ENCODE measurements at places on chromosomes 6 and 20.

- no peak for DNase-seq
These were observed 88.3 kb downstream of the DTNBP1 start for GRCh38 chr6:15574486-15574885.

DNA sequence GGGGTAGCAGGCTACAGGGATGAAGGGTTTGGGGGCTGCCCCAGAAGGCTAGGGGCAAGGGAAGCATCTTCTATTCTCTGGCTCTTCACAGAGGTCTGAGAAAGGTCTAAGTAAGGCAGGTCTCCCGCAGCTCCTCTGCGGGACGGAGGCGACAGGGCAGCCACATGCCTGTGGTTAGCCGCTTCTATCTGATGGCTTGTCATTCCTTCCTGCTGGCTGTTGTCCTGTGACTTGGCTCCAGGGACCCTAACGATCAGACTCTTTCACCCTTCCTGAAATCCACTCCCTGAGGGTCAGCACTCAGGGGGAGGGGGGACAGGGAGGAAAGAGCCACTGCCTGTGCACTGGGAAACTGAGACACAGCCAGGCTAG is 673 bp downstream of the CST7 start:
- DNase-seq, result no peak

DNA sequence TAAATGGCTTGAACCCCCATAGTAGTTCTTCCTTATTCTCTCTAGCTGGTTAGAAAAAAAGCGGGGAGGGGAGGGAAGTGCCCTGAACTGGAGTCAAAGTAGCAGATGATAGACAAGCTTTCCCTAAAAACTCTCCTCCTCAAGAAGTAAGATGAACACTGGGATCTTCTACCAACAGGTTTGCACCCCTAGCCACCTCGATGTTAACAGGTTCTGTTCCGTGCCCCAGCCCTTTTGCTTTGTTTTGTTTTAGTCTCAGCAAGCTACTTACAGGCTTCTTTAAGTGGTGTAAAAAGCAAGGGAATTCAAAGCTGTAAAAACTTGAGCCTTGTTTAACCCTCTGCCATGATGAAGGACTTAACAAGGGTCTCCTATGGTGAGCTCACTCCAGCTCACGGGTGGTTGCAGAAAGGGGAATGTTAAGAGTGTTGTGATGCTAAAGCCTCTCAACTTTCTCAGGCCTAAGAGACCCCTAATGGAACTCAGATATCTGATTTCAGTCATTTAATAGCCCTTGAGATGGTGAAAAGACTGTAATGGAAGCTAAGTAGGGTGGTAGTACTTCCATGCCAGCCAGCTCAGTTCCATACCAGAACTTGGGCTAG is 106.0 kb downstream of the FOXO3 start:
- no peak for DNase-seq

DNA sequence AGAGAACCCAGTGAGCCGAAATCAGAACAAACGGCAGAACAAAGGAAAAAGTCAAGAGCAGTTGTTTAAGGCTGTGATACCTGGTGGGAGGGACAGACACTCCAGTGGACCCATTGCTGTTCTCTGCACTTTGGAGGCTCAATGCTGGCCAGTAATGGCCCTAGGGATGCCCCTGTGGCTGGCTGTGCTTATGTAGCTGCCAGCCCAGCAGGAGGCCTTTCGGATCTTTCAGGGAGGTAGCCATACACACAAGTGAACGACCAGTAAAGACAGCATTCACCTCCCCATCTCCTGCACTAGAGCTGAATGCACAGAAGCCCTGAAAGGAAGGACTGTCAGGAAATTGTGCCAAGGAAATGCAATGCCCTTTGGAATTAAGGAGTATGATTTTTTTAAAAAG is 34.3 kb downstream of the GPLD1 start:
- DNase-seq, result no peak

GRCh38 chr6:13689511-13690256 is 22.0 kb downstream of the RANBP9 start:
- no peak for DNase-seq

DNA sequence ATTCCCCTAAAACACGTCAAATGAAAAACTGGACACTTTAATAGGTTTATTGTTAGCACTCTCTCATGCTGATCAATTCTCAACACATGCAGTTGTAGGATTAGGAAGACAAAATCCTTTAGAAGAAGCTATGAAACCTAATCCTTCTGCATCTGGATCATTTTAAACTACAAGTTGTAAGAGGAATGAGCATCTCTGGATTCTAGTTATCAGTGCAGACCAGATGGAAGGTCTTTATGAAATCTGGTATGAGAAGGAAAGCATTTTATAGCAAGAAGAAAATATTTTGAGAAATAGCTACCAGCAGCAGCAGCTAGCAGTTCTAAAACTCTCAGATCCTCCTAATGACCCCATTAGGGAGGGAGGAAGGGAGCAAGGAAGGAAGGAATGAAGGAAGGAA is 4.1 kb downstream of the HTR1E start:
- no peak for DNase-seq

DNA sequence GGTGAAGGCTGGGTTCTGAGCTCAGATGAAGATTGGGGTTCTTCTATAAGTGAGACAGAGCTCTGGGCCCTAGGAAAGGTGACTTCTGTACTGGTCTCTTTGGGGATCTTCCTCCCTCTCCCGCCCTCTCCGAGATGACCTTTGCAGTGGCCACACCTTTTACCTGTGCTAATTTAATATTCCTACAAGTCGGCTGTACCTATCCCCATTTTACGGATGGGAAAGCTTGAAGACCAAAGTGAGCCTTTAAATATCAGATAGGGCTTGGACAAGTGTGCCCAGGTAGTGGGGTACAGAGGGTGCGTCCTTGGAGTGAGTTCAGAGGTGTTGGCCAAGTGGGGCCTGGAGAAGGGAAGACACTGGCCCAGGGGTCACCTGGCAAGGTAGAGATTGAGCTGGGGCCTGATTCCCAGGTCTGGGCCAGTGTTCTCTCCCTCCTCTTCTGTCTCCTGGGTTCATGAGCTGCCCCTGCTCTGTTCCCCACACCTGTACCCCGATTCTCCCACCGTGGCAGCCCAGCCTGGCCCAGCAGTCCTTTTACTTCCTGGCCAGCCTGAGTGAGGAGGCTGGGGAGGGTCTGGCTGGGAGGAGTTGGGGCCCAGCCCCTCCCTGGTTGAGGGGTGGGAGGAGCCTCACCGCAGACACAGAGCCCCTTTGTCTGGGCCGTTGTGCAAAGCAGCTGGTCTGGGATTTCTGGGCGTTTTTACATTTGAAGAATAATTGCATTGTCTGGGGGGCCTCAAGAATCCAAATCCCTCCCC is 152.1 kb upstream of the RNF24 start:
- no peak for DNase-seq

- no peak for DNase-seq
These were observed 159.3 kb downstream of the WDR27 start for GRCh38 chr6:169542491-169542890.

GRCh38 chr20:33209789-33210188 is 7.4 kb upstream of the BPIFA3 start:
- peak; percentile 8 for DNase-seq

- no peak for DNase-seq
These were observed 231.6 kb upstream of the MYLIP start for GRCh38 chr6:15897063-15897876.

GRCh38 chr6:57135885-57136284 is 36.2 kb upstream of the BAG2 start:
- DNase-seq, result no peak

GRCh38 chr20:62011403-62011790 is 54.3 kb downstream of the TAF4 start:
- no peak for DNase-seq

DNA sequence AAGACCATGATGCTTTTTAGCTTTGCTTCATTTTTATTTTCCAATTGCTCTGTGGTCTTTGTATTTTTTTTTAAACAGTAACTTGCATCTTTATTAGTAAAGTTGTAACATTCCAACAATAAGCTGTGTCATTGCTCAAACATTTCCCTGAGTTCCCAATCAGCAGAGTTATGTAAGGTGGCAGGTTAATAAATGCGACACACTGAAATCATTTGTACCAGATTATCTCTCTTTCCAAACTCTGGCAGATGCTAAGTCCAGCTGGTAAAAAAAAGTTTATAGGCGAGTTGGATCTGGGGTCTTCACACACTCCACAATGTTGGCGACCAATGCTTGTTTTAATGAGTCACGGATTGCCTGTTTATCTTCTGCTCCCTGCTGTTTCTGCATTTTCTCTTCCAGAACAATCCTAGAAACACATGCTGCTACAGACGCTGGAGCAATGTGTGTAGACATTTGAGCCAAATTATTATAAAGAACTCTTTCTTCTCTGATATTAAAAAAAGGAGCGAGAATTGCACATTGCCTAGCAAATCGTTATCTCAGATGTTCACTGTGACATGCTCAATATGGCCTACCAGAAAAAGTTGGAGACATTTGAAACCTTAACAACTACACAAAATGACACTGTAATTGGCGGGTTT is 113.6 kb upstream of the IFNGR1 start:
- DNase-seq, result no peak

DNA sequence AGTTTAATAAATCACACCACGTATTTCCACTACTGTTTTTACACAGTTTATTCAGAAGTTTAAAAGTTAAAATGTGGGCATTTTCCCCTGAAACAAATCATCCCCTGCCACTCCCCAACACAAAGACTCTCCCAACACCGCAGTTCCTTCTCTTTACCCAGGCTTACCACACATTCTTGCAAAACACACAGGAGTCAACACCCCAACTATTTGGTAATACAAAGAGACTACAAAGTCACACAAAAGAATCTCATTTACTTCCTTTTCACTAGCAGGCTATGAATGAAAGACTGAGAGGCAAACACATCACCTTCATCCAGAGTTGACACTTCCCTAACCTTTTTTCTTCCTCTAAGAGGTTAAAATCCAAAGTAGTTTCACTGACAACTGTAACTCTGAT is 51.1 kb downstream of the KCTD20 start:
- DNase-seq, result no peak

DNA sequence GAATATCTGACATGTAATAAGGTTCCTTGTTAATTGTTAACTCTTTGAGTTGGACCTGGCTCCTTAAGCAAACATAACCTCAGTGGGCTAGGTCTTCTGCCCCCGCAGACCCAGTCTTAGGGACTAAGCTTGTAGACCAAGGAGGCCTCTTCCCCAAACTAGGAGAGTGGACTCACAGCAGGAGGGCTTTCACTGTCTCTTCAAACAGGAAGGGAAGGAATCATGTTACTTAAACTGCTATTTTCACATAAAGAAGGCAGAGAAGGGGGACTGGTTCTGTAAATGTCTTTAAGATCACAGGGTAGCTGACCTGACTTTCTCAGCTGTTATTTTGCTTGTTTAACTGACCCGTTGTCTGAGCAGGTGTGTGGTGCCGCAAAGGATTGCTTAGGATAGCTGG is 34.9 kb upstream of the PRDM1 start:
- no peak for DNase-seq

GRCh38 chr6:134173936-134174671 is 121.7 kb upstream of the SLC2A12 start:
- no peak for DNase-seq

DNA sequence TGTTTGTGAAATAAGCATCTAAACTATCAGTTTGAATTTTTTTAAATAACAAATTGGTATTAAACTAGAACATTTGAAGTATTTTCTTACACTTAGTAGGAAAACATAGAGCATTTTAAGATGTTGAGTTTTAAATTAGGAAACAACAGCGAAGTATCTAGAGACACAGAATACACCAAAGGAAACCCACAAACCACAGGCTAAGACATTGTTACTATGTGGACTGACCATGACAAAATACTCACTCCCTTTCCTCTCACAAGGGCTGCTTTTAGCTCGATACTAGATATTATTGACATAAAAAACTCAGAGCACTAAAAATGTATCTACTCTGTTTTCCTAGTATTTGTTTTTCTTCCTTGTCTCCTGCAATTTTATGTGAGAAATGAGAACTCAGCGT is 266.0 kb upstream of the CITED2 start:
- no peak for DNase-seq

- DNase-seq, result no peak
These were observed 17.2 kb downstream of the DYNLT1 start for GRCh38 chr6:158627168-158627939.

- DNase-seq, result no peak
These were observed 189.0 kb downstream of the LRFN2 start for GRCh38 chr6:40398034-40398691.

- peak; percentile 56 for DNase-seq
These were observed 83.5 kb downstream of the ZMYND8 start for GRCh38 chr20:47272893-47273590.

DNA sequence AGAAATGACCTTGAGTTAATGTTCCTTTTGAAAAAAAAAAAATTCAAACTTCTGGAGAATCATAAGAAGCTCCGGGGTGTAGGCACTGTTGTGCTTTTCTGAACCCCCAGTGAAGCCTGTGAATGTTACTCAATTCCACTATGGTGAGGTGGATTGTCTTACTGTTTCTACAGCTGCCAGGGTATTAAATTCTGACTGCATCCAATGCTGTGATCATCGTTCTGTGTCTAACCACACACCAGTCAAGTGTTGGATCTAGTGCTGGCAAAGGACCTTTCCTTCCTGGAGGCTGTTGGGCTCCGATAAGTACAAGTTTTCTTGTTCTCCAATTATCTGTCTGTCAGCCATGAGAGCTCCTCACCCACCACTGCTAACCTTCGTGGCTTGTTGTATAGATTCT is 162.0 kb upstream of the EPHA7 start:
- DNase-seq, result no peak

DNA sequence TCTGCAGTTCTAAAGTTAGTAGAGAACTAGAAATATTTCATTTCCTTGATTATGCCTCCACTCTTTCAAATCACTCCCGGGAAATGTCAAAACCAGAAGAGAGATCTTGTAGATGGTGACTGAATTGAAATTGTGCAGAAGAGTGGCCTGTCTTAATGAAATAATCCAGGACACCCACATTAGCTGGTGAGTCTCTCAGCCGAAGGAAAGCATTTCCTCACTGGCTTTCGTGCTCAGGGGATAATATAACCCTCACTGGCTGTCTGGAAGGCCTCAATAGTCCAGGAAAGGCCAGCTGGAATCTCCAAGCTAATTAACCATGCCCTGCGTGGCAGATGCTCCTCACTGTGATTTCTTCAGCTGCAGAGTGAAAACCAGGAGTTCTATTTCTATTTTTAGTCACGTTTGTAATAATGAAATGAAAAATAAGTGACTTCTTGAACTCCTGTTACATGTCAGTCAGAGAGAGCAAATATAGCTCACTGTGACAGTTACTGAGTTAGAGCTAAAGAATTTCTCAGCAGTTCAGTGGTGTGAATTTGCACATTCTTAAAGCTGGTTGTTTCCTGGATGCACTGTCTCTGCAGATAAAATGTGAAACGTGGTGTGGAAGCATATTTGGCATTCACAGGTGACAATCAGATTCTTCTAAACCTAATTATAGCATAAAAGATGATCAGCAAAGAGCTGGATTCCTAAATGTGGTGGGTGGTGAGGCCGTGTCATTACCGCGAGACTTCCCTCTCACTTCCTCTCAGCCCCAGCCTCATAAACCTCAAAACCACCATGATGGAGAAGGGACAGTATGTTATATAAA is 211.7 kb downstream of the LMBRD1 start:
- DNase-seq, result no peak

DNA sequence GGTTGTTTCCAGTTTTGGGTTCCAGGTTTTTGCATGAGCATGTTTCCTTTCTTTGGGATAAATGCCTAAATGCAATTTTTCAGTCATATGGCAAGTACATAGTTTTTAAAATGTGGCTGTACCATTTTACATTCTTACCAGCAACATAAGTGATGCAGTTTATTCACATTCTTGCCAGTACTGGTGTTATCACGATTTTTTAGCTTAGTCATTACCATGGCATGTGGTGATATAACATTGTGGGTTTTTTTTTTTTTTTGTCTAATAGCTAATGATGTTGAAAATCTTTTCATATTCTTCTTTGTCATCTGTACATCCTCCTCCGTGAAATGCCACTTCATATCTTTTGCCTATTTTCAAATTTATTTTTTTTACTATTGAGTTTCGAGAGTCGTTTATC is 2.9 kb upstream of the TDRD6 start:
- peak; percentile 63 for DNase-seq
